ENCODE measurements at places on chromosomes 12 and 14. TPM values are rescaled to one million over a fixed set of nuclear protein-coding genes. Genes with fewer than 3 reads are reported as not detected.

Gene OR4E2
- total RNA-seq: not detected

- peaks cover 8% of the 10 kb centered on the region for H3K4me1 ChIP-seq
- H3K36me3 ChIP-seq: no peaks in the 10 kb centered on the region
- H3K27me3 ChIP-seq: no peaks in the 10 kb centered on the region
- no peak for DNase-seq
- no peak overlapping the region for H3K4me3 ChIP-seq
- H3K27ac ChIP-seq: no peak overlapping the region
Measured at GRCh38 chr14:66224492-66225178, 261.5 kb upstream of the CCDC196 start.

DNA sequence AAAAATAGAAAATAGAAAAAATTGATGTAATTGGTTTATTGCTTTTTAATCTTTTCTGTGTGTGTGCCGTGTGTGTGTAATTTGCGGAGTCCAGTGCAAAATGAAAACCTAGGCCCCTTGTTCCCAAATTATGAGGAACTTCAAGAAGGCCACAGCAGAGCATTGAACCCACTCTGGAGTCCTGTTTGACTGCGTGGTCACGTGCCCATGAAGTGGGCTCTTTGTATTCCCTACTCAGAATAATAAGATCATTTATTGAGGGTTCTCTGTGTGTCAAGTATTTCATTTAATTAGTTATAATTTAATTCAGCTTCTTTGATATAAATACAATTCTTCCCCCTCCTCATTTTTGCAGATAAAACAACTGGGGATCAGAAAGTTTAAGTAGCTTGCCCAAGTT is 12.3 kb upstream of the NINJ2 start:
- DNase-seq: no peak
- H3K27ac ChIP-seq: no peak overlapping the region
- H3K4me3 ChIP-seq: no peak overlapping the region

Gene PRB2
- not detected for total RNA-seq

Gene ITGA7
- total RNA-seq: 4.1 TPM

Gene NKX2-1
- total RNA-seq: not detected

All from activated CD4-positive, alpha-beta memory T cell treated with anti-CD3 and anti-CD28 coated beads for 36 hours (primary cell).